ENCODE measurements at places on chromosomes 1 and 21.
A peak's percentile ranks its signal among the peaks of the same experiment; 100 is the strongest.

DNA sequence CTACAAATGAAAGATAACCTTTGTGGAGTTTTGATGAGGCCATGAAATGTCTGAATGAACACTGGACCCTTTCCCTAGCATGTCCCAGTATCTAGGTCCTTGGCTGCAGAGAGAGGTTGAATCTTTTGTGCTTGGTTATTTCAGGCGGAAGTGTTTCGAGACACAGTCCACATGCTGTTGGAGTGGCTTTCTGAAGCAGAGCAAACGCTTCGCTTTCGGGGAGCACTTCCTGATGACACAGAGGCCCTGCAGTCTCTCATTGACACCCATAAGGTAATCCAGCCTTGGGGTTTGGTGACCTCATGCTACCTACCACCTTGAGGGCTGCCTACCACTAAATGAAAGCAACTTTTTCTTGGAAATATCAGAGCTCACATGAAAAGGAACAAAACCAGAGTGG lies 38.9 kb upstream of the BMP8A start:
- no peak for DNase-seq

DNA sequence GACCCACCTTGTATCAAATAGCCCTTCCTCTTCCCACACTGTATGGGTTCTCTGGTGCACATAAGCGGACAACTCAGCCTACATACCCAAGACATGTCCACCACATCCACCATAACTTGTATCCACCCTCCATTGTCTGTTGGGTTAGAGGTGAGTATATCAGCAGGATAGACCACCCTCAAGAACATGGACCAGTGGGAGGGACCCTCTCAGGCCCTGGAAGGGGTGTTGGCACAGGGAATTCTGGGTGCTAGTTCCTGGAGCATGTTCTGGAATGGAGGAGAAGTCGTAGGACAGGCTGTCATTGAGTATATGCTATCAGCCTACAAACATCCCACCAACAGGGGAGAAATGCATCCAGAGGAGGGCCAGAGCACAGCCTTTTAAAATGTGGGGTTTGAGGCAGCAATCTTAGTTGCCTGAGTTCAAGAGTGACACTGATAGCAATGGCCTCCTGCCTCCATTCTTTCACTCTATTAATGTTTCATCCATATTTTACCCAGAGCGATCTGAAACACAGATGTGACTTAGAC lies 7.5 kb downstream of the CD55 start:
- DNase-seq, result no peak

DNA sequence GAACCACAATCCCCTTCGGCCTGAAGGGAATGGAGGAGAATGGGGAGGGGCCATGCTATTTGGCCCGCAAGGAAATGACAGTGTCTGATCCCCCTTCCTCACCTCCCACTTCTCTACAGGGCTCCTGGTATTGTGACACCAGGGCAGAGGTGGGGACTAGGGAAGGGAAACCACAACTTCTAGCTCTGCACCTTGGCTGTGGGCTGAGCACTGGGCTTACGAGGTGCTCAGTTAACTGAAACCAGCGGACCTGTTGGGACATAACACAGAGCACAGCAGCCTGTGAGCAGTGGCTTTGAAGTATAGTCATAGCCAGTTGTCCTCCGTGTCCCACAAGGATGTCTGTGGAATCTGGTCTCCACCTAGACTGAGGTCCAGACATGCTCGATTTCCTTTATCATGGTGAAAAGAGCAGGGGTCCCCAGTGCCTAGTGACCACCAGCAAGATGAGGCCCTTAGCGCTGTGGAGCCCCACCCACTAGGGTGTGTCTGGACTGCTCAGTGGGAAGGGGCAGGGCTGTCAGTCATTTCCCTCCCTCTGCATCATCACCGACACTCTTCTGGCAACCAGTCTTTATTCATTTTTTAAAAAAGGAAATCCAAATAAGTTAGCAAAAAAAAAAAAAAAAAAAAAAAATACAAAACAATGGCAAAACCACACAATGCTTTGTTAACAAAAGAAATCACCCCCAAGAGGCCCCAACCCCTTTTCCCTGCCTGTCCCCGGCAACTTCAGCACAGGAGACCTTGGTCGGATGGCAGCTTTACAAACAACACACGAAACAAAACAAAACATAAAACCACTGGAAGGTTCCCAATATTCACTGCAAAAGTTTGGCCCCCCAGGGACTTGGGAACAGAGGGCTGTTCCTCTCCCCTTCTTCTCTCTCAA lies 3.0 kb downstream of the MYOG start:
- peak; percentile 16 for DNase-seq

- no peak for DNase-seq
Observed at GRCh38 chr21:31801551-31802219, 69.8 kb upstream of the SCAF4 start.

DNA sequence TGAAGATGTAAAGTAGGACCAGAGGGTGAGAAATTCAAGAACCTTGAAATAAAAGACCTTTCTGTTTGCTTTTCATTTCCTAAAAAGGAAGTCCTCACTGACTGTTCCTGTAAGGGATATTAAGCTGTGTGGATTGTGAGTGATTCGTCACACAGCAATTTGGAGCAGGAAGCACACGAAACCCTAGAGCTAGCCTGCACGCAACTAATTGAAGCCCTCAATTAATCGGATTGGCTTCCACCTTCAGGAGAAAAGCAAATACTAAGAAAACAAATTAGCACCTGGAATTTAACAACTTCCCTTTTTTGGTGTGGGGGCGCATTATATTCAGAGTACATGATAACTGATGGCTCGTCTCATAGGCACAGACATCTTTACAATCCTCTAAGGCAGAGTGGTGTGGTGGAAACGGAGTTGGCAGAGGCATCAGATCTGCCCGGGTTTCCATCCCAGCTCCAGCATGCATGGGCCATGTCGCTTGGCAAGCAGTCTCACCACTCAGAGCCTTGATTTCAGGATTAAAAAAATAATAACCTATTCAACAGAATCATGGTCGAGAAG lies 95.2 kb downstream of the KCNJ15 start:
- no peak for DNase-seq

- no peak for DNase-seq
Observed at GRCh38 chr21:43667191-43667904, 8.0 kb downstream of the RRP1B start.
